LHCN-M2 (cell line): ENCODE measurements at places on chromosomes 6 and 20. TPM values are rescaled to one million over a fixed set of nuclear protein-coding genes. Genes with fewer than 3 reads are reported as not detected.

GRCh38 chr20:57782631-57783041, 72.8 kb upstream of the PMEPA1 start:
- no peak for DNase-seq

Gene CLVS2
- total RNA-seq: under 0.01 TPM in 2 replicates

DNA sequence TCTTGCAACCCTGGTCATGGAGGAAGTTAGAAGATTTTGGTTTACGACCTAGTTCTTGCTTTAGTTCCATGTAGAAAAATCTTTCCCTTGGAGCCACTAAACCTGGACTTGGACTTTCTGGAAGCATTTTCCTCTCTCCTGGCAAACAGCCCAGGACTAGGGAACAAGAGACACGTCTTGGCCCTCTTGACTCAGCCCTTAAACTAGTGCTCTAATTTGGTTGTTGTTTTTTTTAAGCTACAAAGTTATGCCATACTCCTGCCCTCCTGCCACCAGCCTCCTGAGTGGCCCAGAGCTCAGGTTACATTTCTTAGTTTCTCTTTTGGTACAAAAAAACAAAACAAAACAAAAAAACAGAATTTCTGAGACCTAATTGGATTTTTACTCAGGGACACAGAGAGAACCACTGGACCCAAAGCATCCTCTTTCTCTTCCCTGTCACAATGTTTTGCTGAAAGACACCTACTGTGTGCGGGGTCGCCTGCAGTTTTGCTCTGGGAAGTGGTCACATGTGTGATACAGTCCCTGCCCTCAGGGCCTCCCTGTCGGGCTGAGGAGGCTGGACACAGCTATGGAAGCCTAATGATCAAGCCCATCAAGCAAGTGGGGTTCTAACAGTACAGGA, 32.3 kb upstream of the SCUBE3 start:
- DNase-seq: peak; percentile 81

- DNase-seq: no peak
Observed at GRCh38 chr6:136148051-136148450, 102.1 kb downstream of the MTFR2 start.

Gene EFHC1
- total RNA-seq: 31.8 and 41.9 TPM in 2 replicates

DNA sequence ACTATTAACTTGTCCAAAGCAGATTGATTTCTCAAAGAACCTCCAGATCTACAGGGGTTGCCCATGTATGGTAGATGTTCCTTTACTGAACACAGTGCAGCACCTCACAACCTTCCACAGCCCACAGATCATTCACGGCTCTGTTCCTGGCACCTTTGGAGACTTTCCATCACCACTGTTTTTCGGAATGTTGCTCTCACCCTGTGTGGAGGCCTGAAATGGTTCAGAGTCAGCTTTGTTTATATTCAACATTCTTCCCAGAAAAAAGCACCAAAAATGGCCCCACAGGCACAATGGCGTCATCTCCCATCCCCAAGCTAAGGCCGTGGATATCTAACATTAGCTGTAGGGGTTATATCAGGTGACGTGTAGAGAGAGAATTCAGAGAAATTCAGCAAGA, 74.7 kb downstream of the DHX35 start:
- DNase-seq: no peak

GRCh38 chr20:38747495-38748096, 664 bp upstream of the ACTR5 start:
- DNase-seq: no peak

Gene CDH26
- 0.06 TPM in 1 of 2 replicates, not detected in the other for total RNA-seq

DNA sequence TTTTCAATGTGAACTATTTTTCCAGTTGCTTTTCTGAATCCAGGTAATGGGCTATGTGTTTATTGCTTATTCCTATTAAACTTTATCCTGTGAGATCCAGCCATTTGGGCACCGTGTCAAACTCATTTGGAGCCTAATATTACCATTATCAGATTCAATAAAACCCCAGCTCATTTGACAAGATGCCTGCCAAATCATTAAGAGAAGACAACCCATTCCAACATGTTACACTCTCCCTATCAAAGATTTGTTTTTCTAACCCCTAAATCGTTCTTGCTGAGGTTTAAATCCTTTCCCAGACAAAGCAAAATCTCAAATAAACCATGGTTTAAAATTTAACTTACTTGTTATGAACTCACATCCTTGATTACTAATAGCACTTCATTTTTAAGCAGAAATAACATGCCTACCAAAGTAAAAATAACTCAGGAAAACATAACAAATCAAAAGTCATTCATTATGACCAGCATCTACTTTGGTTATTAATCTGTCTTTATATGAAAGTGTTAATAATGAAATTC, 130.0 kb upstream of the TCF21 start:
- no peak for DNase-seq

DNA sequence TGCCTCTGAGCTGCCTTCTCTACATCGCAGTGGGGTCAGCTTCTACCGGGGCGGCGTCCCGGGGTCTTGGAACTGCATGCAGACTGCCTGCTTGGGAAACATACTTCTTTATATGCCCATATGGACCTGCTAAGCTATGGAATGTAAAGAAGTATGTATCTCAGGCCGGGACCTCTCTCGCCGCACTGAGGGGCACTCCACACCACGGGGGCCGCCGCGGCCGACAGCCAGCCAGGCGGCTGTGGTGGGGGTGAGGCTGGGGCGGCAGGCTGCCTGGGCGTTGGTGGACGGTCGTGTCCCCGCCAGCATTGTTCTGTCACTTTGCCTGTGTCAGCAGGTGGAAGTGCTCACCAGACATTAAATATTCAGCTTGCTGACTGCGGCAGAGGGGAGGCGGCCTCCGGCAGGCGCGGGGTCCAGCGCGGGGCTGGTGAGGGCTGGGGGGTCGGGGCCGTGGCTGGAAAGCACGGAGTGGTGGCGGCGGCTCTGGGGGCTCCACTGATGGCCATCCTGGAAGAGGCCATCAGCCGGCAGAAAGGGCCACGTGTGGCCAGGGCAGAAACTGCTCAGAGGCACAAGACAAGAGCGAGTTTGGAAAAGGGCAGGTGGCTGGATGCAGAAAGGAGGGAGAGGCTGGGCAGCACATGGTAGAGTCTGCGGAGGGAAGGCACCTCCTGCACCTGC, 78.6 kb upstream of the GATA5 start:
- DNase-seq: no peak

DNA sequence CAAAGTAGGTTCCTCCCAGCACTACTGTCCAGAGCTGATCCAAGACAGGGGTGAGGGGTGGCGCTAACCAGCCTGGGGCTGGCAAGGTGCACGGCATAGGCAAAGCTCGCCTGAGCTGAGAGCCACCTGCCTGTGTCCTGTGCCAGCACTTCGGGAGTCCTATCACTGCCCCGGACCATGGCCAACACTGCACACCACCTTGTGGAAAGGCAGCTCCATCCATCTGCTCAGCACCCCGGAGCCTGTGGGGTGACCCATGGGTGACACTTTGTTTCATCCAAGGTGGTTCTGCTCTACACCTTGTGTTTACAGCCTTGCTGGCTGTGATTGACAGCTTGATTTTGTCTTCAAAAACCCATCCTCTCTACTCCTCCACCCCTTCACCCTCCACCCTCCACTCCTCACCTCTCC, 32.9 kb upstream of the GATA5 start:
- DNase-seq: no peak

DNA sequence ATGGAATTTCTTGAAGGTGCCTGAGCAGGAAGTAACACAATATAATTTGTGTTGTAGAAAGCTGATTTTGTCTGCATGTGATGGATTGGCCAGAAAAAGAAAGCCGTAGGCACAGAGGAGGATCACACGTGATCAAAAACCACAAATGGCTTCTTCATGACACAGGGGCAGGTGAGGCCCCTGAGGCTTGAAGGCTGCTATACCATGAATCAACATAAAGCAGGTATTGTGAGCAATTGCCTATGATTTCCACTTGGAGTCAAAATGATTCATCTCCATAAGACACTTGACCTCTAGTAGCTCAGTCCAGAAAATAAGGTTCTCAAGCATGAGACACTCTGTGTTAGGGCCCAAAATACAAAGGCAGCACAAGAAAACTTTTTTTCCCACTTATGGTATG, 42.4 kb upstream of the EYA4 start:
- no peak for DNase-seq

- peak; percentile 59 for DNase-seq
Observed at GRCh38 chr6:82246802-82247504, 591 bp downstream of the IBTK start.

GRCh38 chr6:145015739-145016558, 719.4 kb downstream of the EPM2A start:
- peak; percentile 94 for DNase-seq

DNA sequence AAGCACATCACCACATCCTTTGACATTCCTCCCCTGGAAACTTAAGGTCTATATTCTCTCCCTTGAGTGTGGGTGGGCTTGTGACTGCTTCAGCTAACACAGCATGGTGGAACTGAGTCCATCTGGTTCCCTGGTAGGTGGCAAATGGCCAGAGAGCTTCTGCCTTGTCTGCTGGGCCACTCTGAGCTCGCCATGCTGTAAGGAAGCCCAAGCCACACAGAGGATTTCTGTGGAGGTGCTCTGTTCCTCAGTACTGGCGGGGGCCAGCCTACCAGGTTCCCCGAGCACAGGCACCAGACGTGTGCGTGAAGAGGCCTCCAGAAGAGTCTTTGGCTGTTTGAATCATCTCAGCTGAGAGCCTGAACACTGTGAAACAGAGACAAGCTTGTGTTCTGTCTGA, 41.6 kb upstream of the PMEPA1 start:
- no peak for DNase-seq

Gene SNAP25
- total RNA-seq: 0.58 and 1.1 TPM in 2 replicates

- DNase-seq: peak; percentile 60
Observed at GRCh38 chr6:22651731-22652130, 82.4 kb downstream of the HDGFL1 start.

DNA sequence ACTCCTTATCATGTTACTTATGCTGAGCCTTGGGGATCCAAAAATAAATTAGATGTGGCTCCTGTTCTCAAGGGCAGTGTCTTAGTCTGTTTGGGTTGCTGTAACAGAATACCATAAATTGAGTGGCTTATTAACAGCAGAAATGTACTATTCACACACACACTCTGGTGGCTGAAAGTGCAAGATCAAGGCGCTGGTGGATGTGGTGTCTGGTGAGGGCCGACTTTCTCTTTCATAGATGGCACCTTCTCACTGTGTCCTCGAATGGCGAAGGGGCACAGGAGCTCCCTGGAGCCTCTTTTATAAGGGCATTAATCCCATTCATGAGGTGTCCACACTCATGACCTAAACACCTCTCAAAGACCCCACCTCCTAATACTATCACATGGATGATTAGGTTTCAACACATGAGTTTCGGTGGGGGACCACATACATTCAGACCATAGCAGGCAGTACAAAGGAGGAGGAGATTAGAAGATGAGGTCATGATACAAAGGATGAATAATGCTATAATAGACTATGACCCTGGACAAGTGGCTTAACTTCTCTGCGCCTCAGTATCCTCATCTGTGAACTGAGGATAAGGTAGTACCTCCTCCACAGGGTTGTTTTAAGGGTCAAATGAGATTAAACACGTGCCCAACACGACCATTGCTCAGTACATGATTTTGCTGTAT, 34.1 kb downstream of the RPP40 start:
- DNase-seq: no peak

DNA sequence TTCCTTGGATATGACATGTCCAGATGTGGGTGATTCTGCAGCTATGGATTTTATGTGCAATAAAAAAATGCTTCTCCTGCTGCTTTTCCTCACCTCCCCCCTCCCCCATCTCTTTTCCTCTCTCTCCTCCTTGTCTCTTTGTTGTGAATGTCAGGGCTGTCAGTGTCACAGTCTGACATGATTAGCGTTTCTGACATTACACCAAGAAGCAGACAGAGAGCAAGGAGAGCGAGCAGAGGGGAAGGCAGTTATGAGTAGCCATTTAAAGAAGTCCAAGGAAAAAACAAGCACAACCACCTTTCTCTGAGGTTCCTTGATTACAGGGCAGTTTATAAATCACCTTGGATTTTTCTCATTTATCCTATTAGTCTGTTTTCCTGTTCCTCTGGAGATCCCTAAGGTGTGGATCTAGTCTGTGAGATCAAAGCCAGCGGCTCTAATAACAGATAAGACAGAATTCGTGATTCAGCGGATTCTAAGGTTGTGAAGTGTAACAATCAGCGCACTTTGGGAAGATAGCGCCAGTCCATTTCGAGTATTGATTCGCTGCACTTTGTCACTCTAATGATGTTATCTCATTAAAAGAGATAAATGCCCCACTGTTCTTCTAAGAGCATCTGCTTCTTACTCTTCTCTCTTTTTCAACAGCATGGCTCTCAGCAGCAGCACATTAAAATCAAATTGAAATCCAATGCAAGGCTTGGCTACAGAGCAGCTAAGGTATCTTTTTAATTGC, 101.4 kb downstream of the BACH2 start:
- DNase-seq: no peak

DNA sequence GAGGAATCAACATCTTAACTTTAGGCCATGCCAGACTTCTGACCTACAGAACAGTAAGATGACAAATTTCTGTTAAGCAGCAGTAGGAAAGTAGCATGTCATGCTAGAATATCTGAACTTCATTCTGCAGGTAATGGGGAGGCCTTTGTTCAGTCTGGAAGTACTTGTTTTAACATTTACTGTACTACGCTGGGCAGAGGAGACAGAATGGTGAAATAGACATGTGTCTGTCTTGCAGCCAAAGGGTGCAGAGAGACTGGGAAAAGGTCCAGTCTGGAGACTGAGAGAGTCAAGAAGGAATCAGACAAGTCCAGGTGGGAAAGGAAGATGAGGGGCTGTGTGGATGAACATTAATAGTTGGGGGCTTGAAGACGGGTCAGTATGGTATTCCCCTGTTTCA, 17.5 kb upstream of the ZBTB2 start:
- DNase-seq: no peak

DNA sequence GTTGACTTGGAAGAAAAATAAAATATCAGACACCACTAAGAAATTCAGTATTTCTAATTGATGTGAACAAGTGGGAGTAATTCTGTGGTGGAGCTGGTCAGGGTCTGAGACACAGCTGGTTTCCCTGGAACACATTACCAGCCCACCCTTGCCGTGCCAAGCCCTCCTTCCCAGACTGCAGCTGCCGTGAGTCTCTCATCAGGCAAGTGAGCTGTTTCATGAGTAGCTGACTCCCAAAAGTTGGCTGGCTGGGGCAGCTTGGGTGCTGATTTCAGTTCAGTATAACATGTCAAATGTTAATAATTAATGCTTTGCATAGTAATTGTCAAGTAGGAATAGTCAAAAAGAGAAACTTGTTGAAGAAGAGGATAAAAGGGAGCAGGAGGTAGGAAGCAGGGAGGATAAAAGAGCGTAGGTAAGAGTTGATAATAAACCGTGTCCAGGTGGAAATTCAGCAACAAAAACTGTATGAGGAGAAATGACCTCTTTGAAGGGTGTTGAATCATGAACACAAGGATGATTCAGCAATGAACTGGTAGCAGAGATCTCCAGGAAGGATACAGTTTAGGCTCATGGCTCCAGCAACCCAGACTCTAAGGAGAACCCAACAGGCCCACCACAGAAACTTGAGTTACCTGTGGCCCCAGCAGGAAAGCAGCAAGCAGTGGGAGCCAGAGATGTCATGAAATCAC, 110.9 kb upstream of the SSTR4 start:
- peak; percentile 95 for DNase-seq

Gene TP53RK
- 26.8 and 29.7 TPM in 2 replicates for total RNA-seq

Gene FAM184A
- 0.29 and 0.51 TPM in 2 replicates for total RNA-seq

Gene ADGRG6
- 1.0 and 1.8 TPM in 2 replicates for total RNA-seq

DNA sequence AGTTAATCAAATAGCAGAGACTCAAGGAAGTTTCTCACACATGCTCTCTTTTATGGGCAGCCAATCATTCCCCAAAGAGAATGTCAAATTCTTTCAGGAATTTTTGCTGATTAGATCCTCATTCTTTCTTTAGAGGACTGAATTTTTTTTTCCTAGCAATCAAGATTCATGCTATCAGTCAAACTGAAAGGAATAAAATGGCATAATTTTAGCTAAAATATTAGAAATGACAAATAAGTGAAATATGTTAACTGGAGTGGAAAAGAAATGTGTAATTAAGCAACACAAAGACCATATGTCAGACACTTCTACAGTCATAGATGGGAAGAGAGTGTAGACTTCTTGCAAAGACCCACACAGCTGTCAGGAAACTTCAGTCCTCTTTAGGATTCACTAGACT, 242.3 kb upstream of the RNF217 start:
- peak; percentile 35 for DNase-seq
